D341Med (cell line): ENCODE measurements at places on chromosomes 7 and 10.

- DNase-seq, result no peak
These were observed 84.4 kb downstream of the LHPP start for GRCh38 chr10:124546055-124546369.

DNA sequence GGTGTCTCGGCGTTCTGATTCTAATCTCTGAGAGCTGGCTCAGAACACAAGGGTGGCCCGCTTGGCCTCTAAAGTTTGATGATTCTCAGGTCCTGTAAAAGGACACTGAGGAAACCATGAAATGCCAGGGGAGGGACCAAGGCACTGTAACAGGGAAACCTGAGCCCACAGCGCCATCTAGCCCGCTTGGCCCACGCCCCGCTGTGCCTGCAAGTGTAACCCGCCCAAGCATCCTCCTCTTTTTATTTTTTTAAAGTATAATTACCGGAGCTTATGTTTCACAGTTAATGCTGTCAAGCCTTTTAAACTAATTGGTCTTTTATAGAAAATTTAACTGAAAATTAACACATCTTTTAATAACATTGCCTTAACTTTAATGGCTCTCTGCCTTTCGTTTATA, 734.7 kb downstream of the KCNMA1 start:
- peak; percentile 66 for DNase-seq

GRCh38 chr10:129893104-129894089, 70.7 kb downstream of the EBF3 start:
- no peak for DNase-seq

GRCh38 chr7:131027287-131027773, 293.3 kb upstream of the KLF14 start:
- no peak for DNase-seq

- no peak for DNase-seq
These were observed 50.2 kb downstream of the CAMK2B start for GRCh38 chr7:44275146-44275545.

DNA sequence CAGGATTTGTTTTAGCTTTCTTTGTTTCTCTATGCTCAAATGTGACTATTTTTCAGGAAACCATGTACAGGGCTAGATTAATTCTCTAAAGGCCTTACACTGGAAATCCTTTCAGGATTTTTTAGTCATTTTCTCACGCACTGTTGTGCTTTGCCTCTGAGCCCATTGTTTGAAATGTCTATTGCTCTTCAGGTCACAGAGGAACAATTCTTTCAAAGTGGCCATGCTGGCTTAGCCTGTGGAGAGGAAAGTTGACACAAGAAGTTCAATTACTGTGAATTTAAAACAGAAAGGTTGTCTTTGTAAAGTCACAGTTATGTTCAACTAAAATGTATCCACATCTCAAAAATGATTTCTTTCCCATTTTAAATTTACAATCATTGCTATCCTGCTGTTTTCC, 1071.7 kb upstream of the POT1 start:
- no peak for DNase-seq

DNA sequence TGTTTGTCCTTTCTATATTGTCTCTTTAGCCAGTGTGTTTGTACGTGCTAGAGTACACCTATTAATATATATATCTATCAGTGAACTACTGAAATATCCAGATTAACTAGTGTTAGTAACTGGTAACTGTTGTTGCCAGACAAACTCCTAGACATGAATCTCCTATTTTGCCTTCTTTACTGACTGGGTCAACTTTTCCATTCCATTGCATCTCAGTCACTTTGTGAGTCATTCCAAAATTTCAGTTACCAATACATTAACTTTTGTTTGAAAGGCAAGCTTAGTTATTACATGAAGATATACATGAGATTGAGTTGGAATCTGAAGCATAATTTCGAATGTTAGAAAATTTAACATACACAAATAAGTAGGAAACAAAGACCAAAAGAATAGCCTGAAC, 51.4 kb downstream of the BTAF1 start:
- DNase-seq, result no peak

GRCh38 chr7:44534087-44534486, 7.0 kb downstream of the NPC1L1 start:
- no peak for DNase-seq

DNA sequence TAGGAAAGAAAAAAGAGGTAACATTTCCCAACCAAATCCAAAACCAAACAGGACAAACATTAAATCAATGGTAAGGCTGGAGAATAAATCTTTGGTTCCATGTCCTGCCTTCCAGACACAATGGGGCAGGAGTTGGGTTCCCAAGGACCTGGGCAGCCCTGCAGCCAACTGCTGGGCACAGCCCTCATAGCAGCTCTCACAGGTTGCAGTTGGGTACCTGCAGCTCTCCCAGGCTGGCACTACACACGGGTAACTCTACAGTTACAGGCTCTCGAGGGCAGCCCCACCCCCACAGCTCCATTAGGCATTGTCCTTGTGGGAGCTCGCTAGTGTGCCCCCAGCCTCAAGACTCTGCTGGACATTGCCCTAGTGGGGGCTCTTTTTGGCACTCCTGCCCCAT, 7.5 kb downstream of the GRB10 start:
- DNase-seq, result no peak

DNA sequence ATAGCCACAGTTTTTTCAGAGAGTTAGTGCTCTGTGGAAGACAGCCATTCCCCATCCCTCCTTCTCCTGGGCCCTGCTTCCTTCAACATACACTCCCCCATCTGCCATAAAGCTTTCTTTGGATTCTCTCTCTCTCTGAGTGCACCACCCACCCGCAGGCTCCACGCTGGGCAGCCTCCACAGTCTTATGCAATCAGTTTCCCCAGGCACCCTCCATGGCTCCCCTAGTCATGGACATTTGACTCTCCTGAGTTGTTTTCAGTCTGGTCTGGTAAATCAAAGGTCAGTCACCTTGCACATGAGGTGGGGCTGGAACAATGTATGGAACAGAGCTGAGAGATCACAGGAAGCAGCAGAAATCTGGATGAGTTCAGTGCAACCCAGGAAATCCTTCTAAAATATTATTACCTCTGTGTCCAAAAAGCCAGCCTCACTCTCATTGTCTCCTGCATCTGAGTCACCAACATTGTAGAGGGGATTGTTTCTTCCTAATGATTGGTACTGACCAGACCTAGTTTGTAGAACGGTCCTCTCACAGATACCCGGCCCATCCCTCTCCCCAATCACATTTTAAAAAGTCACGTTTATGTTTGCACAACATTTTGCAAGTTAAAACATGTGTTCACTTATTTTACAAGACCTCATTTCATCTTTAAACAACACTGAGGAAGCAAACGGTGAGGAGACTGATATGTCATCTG, 70.1 kb downstream of the CYCS start:
- no peak for DNase-seq
